ENCODE measurements at places on chromosomes 3 and 15. TPM values are rescaled to one million over a fixed set of nuclear protein-coding genes. Genes with fewer than 3 reads are reported as not detected.

- H3K4me1 ChIP-seq = no peaks in the 10 kb centered on the region
- H3K4me3 ChIP-seq = no peak overlapping the region
- H3K36me3 ChIP-seq = no peaks in the 10 kb centered on the region
Observed at GRCh38 chr3:172449466-172450149, 1.4 kb upstream of the GHSR start.

GRCh38 chr15:74955796-74956647, 550 bp downstream of the RPP25 start:
- H3K4me1 ChIP-seq = peaks cover 45% of the 10 kb centered on the region
- peak; percentile 89 for DNase-seq
- peak overlapping the region; percentile 65 for H3K4me3 ChIP-seq
- peaks cover 20% of the 10 kb centered on the region for H3K27me3 ChIP-seq

SCAANT1 gene
- not detected for total RNA-seq

DNA sequence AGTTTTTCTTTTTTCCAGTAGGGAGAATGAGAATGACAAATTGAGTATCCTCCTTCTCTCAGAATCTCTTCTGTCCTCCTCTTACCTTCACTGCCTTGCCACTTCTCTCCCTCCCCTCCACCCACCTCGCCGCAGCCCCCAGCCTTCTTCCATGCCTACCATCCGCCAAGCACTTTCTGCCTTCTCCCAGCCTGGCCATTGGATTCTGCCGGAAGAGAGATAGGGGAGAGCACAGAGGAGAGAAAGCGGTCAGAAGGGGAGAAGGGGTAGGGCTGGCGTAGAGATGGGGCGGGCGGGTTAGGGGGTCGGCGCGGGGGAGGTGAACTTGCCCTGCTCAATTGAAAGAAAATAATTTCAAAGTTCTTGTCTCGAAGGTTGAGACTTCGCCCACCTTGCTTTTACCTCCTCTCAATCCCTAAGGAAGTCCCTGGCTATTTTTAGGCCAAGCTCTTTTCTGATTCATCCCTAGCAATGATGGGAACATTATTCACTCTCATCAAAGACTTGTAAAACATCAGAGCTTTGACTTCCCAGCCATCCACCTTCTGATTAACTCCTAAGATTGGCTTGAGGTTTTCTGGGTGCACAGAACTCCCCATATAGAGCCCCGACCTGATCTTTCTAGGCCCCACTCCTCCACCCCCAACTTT, 811 bp downstream of the C3orf52 start:
- no peaks in the 10 kb centered on the region for H3K27me3 ChIP-seq
- H3K27ac ChIP-seq = no peak overlapping the region
- DNase-seq = no peak
- no peaks in the 10 kb centered on the region for H3K36me3 ChIP-seq
- peak overlapping the region; percentile 43 for H3K4me3 ChIP-seq

ZSCAN29 gene
- total RNA-seq = 14.6 TPM

DNA sequence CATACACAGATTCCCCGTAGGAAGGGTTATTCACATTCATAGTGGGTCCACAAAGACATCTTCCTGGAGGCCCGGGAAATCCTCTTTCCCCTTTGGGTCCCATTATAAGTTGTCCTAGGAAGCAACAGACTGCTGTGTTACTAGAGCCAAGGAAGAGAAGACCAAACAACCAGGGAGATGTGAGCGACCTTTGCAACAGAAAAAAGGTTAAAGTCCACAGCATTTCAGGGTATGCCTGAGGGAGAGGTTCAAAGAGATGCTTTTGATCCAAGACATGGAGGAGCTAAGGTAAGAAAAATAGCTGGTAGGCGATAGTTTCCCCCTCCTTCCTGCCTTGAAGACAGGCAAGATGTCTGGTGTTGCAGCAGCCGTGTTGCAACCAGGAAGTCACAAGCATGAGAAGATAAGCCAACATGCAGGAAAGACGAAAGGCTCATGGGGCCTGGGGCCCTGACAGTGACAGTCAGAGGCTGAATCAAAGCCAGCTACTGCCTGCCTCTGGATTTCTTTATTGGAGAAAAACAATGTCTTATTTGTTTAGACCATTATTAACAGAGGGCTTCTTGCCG, 30.9 kb downstream of the EAF1 start:
- no peak overlapping the region for H3K27ac ChIP-seq
- no peak for DNase-seq
- H3K4me3 ChIP-seq = no peak overlapping the region
- peaks cover 3% of the 10 kb centered on the region for H3K36me3 ChIP-seq
- no peaks in the 10 kb centered on the region for H3K4me1 ChIP-seq

- H3K27ac ChIP-seq = no peak overlapping the region
- H3K4me1 ChIP-seq = no peaks in the 10 kb centered on the region
- no peak overlapping the region for H3K4me3 ChIP-seq
Observed at GRCh38 chr3:14413381-14414071, 11.1 kb downstream of the SLC6A6 start.

VEPH1 gene
- total RNA-seq = not detected

Data from sigmoid colon (tissue), 7 donors.